T-helper 22 cell (primary cell): ENCODE measurements at places on chromosomes 13 and 19.
A peak's percentile ranks its signal among the peaks of the same experiment; 100 is the strongest.

- no peak for DNase-seq
Measured at GRCh38 chr13:110263888-110264287, 43.1 kb downstream of the COL4A1 start.

DNA sequence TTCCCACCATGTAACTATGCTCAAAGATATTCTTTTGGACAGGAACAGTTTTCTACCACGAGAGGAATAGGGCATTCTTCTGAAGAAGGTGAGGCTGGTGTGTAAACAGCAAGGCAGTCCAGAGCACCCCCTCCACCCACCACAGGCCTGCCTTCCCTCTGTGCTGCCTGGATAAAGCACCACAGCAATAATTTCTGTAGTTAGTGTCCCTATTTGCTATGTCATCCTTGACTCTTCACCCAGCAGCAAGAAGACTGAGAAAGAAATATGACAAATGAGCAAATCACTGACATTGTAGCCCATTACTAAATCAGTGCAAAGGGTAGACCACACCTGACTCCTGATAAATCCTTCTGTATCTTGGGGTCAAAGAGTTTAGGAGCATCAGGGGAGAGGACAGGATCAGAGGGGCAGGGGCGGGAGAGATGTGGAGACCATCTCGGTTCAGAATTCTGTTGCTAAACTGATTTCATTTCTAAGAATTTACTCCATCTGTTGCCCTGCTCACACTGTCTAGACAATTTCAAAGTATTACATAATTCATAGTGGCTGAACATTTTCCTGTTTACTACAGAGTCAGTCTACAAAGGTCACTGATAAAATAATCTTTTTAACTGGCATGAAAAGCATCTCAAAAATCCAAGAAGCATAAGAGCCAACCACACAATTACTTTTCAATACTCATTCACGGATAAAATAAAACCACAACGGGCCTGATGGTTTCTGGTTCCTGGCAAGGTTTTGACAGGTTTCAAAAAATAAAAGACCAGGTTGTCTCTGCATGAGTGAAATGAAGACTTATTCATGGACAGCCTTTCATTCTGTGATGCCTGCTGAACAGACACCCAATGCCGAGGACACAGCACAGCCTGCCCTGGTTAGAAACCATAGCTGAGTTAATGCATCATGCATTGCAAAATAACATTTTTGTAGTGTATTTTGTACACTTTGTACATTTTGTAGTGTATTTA lies 88.4 kb upstream of the IRS2 start:
- DNase-seq, result no peak

DNA sequence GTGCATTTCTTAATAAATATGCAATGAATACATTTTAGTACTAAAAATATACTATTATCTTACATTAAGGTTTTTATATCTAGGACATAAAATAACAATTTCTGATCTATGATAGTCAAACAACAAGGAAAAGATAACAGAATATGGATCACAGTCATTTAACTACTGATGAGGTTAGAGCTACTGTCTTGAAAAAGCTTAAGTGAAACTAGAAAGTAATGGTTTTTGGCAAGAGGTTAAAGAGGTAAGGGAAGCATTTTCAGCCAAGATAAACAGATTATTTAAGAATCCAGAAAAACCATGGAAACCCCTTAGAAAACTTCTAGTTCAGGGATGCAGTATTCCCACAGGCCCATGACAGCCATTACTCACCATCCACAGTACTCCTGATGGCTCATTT lies 787.4 kb downstream of the DACH1 start:
- no peak for DNase-seq

DNA sequence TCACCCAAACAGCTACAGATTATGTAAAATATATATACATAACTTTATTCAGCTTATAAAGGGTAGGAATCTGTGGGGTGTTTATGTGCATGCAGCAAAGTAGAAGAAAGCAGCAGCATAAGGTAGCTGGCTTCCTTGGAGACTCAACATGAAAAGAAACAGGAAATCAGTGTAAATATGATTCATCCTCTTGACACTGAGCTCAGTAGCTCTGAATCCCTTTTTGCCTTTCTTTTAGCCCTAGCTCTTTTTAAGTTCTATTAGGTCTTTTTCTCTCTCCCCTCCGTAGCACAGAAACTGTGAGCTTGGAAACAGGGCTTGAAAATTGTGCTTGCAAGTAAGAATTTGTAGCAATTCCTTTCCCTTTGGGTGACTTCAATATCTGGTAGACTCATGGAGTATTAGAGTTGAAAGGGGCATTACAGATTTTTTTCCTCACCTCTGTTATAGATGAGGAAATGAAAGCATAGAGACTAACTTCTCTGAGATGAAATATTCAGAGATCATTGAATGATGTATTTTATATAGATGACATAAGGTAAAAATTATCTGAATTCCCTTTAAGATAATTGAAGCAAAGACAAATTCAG lies 314.4 kb downstream of the PCDH9 start:
- no peak for DNase-seq

- no peak for DNase-seq
Measured at GRCh38 chr19:42424345-42424707, 2.9 kb downstream of the LIPE start.

DNA sequence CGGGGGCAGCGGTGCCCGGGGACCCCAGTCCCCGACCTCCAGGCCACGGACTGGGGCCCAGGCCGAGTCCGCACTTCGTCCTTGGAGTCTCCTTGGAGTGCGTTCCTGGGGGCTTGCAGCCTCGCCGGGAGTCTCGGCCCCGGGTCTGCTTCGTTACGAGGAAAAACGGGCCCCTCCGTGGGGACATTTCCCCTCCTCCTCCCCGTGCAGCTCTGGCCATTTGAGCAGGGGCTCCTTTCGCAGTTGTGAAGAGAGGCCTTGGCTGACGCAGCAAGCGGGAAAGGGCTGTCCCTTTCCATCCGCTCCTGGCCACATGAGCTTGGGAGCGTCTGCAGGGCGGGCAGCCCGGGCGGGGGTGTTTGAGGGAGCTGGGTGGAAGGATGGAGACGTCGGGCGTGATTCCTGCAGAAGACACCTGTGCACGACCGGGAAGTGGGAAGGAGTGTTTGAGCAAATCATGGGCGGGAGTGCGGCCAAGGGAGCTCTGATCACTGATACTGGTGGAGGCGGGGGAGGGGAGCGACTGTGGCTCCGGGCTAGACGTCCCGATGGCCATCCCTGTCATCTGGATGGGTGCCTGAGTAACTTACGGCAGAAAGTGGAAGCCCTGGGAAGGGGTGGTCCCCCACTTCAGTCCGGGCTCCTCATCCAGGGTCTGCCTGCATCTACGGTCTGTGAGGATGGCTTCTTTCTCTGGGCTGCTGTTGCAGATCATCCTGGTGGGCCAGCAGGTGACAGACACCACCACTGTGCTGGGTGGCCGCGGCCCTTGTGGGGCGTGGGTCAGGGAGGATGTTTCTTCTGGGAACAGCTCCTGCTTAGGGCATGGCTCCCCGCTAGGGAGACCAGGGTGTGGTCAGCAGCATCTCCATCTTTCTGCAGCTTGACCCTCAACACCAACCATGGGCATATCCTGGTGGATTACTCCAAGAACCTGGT lies 736 bp downstream of the GPI start:
- no peak for DNase-seq

DNA sequence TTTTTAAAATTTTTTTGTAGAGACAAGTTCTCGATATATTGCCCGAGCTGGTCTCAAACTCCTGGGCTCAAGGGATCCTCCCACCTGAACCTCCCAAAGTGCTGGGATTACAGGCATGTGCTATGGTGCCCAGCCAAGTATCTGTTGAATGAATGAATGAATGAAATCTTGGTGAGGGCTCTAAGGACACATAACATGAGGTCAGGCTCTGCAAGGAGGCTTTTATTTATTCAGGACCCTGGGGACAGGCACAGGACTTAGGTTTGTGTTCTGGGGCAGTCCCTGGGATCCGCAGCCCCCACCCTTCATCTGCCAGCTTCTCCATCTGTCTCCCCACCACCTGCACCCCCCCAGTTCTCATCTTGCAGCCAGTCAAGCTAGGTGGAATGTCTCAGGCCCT lies 4.6 kb downstream of the PTGIR start:
- no peak for DNase-seq

- DNase-seq, result no peak
Measured at GRCh38 chr19:54014920-54015560, 23.6 kb downstream of the CACNG6 start.

DNA sequence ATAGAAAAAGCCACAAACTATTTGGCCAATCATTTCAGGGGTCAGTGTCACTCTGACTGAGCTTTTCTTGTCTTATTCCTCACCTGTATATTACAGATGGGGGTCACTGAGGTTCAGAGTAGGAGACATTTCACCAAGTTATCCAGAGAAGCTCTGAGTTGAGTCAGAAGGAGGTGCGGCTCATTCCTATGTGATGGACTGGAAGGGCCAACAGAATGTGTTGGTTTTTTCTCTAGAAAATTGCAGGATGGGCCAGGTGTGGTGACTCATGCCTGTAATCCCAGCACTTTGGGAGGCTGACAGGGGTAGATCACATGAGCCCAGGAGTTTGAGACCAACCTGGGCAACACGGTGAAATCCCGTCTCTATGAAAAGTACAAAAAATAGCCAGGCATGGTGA lies 24.5 kb upstream of the ZNF83 start:
- DNase-seq, result no peak

- DNase-seq, result no peak
Measured at GRCh38 chr19:30896554-30896953, 452.7 kb downstream of the TSHZ3 start.

- no peak for DNase-seq
Measured at GRCh38 chr19:46640656-46641055, 4.7 kb upstream of the GNG8 start.

- DNase-seq, result no peak
Measured at GRCh38 chr19:8453616-8454015, 8.8 kb downstream of the HNRNPM start.

GRCh38 chr13:19596086-19596485 lies 34.8 kb upstream of the TPTE2 start:
- DNase-seq, result no peak

- no peak for DNase-seq
Measured at GRCh38 chr13:74062933-74063332, 71.3 kb downstream of the KLF12 start.

DNA sequence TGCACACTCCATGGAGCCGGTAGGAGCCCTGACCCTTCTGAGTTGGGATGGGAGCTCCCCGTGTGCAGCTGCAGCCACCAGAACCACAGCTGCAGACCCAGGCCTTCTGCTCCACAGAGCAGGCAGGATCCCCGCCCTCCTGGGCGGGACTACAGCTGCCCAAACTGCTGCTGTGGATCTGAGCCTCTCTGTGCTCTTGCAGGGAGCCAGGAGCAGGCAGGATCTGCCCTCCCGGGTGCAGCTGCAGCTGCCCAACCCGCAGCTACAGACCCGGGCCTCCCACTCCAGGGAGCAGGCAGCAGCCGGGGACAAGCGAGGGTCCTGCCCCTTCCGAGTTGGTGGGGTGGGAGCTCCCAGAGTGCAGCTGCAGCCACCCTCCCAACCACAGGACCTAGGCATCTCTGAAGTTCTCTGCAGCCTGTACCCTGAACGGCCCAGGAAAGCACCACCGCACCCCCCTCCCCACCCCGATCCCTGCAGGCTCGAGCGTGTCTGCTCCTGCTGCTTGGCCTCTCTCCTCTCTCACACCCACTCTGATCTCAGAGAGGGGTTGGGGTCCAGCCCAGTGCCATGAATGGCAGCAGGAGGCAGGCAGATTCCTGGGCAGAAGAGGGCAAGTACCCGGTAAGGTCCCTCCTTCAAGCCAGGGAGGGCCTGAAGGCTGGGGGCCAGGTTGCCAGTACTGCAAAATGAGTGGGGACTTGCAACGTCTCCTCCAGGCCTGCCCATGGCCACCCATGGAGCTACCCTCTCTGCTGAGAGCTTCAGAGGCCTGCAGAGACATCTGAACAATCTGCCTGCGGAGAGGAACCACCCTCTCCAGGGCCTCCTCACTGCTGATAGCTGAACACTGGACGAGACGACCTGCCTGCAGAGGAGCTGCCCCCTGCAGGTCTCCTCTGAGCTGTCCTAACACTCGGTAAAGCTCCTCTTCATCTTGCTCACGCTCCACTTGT lies 16.4 kb upstream of the EMP3 start:
- DNase-seq, result no peak

DNA sequence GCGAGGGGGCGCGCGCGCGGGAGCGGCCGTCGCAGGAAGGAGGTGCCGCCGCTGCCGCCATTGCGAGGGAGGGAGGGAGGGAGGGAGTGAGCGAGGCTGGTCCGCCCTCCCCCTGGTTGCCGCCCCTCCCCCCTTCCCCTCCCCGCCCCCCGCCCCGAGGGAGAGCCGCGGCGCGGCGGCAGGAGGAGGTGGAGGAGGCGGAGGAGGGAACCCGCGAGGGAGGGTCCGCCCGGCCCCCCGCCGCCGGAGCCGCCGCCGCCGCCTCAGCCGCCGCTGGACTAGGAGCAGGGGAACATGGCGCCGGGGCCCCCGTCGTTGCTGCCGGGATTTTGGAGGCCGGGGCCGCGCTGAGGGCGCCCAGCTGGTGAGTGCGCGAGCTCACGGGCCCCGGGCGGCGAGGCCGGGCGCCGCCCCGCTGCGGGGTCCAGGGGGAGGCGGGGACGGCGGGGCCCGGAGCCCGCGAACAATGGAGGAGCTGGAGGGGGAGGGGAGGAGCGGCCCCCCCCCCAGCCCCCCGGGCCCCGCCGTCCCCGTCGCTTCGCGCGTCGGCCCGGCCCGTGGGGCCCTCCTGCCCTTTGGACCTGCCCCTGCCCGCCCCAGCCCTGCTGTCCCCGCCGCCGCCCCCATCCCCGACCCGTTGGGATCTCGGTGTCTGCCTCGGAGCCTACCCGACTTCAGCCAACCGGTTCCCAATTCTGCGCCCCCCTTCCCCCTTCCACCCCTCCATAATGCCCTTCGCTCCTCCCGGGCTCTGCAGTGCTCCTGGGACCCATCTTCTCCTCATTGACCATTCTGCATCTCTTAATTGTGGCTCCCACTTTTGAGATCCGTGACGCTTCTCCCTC lies at the start of gene ARHGAP35:
Gene ARHGAP35, plus strand, starts transcription at position 152 of the 845 bp plus-strand sequence. CDS start 57,679 bp downstream, outside the sequence.
- DNase-seq, result peak; percentile 72

- DNase-seq, result no peak
Measured at GRCh38 chr19:16355293-16356043, 30.8 kb downstream of the KLF2 start.

- no peak for DNase-seq
Measured at GRCh38 chr13:61162636-61163035, 253.0 kb downstream of the PCDH20 start.

GRCh38 chr13:31069808-31070534 lies 91.7 kb downstream of the HSPH1 start:
- DNase-seq, result no peak

- DNase-seq, result no peak
Measured at GRCh38 chr19:9061879-9062278, 25.0 kb upstream of the OR1M1 start.

GRCh38 chr13:46717856-46718255 lies 79.1 kb downstream of the ESD start:
- no peak for DNase-seq

DNA sequence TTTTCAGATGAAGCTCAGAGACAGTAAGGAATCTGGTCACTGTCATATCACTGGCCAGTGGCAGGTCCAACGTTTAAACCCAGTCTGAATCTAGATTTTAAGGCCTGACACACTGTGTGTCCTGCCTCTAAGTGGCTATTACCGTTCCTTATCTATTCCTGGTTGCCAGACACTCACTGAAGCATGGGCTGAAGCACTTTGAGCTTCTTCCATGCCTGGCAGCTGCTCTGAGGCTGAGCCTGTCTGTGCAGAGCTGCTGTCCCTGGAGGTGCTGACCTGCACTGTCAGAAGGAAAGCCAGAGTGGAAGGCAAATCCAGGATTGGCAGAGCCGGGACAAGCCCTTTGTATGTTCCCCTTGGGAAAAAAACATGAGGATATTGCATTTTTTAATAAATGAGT lies 109.2 kb upstream of the SLC7A1 start:
- no peak for DNase-seq
